CD4-positive, alpha-beta T cell treated with Interleukin-10 for 1 hour (primary cell): ENCODE measurements at places on chromosomes 3 and 15.

DNA sequence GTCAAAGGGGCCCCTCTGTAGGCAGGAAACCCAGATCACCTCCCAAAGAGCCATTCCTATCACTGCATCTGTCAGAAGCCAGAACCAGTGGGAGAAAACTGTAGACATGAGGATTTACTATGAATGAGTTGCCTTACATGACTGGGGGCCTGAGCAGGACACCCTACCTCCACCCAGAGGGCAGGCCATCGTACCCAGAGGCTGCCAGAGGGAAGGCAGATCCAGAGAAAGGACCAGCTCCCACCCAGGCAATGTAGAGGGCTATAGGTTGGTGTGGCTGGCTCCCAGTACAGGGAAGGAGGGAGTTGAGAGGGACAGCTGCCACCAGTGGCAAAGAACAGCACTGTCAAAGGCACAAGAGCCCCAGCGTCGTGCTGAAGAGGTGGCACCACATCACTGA lies 233.2 kb downstream of the OCA2 start:
- DNase-seq, result no peak

- DNase-seq, result no peak
These were observed 14.6 kb upstream of the MAGEF1 start for GRCh38 chr3:184726497-184726896.

DNA sequence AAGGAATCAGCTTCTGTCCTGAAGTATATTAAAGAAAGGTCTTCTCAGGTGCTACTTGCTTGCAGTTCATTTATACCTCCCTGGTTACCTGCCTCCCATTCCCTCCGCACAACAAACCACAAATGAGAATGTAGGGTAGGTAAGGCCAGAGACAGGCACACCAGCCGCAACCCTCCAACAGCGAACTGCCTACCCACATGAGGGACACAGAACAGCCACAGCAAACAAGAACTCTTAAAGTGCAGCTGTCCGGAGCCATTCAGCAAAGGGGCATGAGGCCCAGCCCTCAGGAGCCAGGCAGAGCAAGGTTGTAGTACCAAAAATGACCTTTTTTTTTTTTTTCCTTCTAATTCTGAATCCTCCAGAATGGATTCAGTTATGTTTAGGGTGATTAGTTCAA lies 52.4 kb downstream of the SPSB4 start:
- no peak for DNase-seq

DNA sequence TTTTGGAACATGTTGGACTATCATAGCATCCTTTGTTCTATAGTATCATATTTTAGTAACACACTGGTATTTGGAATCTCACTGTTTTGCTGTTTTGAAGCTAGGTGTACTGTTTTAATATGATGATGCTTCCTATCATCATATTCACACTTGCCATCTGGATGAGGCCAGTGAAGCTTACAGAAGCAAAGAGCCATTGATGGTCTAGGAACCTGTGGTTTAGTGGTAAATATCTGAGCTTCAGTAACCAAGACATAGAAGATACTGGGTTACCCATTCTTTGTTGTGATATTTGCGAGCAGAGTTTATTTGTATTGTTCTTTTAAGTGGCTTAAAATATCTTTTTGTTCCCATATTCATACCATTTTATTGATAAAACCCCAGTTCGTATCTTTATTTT lies 304.1 kb downstream of the SATB1 start:
- DNase-seq, result no peak

GRCh38 chr3:149299938-149300801 lies 33.3 kb downstream of the TM4SF18 start:
- DNase-seq, result no peak

- no peak for DNase-seq
These were observed 1.4 kb upstream of the ISLR2 start for GRCh38 chr15:74128785-74129585.

GRCh38 chr15:39124155-39124552 lies 456.7 kb upstream of the THBS1 start:
- no peak for DNase-seq

- no peak for DNase-seq
These were observed 23.4 kb upstream of the TMEM115 start for GRCh38 chr3:50382722-50383121.

DNA sequence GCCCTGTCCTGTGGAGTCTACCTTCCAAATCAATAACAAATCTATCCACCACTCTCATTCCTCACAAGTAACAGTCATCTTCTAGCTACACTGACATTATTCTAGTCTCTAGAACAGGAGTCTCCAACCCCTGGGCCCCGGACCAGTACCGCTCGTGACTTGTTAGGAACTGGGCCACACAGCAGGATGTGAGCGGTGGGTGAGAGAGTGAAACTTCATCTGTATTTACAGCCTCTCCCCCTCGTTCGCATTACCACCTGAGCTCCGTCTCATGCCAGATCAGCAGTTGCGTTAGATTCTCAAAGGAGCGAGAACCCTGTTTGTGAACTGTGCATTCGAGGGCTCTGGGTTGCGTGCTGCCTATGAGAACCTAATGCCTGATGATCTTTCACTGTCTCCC lies 31.9 kb downstream of the ROBO2 start:
- DNase-seq, result no peak

DNA sequence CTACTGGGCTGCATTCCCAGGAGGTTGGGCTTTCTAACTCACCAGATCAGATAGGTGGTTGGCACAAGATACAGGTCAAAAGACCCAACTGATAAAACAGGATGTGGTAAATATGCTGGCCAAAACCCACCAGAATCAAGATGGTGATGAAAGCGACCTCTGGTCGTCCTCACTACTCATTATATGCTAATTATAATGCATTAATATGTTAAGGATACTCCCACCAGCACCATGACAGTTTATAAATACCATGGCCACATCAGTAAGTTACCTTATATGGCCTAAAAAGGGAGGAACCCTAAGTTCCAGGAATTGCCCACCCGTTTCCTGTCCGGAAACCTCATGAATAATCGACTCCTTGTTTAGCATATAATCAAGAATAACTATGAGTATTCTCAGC lies 31.6 kb downstream of the CFAP44 start:
- DNase-seq, result no peak

DNA sequence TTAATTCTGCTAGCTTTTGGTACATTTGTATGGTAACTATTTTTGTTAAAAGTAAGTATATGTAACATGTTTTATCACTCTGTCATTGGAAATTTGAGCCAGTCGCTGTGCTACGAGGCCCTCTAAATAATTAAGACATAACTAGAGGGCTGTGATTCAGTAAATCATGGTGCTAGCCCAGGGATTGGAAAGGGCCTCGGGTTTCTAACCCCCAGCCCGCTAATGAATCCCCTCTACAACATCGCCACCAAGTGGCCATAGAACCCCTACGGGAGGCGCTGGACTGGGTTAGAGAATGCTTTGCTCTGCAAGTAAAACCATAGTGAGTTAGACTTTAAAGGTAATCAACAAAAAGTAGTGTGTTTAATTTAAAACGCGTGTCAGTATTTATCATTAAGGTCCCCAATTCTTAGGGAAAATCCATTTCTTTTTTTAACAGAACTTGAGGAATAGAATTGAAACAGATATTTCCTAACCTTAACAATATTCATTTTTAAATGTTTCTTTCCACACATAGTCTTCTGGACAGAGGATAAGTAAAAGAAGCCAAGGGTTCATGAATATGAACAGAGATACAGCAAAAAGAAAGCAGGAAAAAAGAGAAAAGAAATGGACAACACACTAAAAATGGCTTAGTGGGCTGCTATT lies 744.7 kb downstream of the EPHA3 start:
- no peak for DNase-seq

DNA sequence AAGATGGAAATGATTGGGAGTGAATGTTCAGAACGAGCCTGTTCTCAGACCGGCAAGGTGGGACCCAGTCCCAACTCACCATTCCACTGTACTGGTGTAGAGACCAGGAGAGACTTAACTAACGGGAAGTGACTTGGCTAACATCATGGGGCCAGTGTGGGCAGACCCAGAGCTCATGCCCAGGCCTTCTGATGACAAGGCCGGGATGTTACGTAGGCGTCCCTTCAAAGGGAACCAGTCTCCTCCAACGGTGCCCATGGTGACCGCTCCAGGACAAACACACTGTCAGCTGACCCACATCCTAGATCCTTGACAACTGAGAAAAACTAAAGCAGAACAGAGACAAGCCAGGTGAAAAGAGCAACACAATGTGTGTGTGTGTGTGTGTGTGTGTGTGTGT lies 128.4 kb upstream of the HACD2 start:
- no peak for DNase-seq

DNA sequence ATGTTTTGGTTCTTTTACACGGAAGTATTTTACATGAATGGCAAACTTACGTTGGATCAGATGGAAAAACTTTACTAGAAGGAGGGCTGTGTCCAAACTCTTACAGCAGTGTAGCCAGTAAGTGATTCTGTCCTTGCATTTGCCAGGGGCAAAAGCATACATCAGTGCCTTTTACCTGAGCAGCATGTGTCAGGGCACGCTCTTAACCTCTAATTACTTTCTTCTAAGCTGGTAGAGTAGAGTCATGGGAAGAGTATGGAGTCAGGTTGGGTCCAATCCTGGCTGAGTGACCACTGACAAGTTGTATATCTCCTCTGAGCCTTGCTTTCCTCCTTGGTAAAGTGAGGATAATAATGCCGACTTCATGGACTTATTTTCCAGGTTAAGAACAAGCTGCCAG lies 47.1 kb downstream of the RYR3 start:
- DNase-seq, result no peak

DNA sequence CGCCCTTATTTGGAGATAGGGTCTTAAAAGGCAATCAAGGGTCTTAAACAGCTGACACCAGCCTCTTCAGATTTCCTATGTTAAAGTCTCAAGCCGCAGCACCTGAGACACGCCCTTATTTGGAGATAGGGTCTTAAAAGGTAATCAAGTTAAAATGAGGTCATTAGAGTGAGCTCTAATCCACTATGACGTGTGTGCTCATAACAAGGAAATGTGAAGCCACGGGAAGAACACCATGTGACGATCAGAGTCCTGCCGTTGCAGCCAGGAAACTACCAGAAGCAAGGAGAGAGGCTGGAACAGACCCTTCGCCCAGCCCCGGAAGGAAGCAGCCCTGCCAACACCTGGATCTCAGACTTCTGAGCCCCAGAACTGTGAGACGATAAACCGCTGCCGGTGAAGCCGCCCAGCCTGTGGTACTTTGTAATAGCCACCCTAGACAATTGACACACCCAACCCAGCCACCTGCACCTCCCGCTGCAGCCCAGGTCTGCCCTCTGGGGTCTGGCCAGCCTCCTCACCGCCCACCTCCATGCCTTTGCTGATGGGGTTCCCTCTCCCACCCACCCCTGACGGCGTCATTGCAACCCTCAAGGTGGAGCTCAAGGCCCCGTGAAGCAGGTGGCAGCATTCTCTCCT lies 137.9 kb downstream of the MEGF11 start:
- DNase-seq, result peak; percentile 67

GRCh38 chr15:75452364-75452864 lies 924 bp upstream of the SIN3A start:
- DNase-seq, result peak; percentile 85

DNA sequence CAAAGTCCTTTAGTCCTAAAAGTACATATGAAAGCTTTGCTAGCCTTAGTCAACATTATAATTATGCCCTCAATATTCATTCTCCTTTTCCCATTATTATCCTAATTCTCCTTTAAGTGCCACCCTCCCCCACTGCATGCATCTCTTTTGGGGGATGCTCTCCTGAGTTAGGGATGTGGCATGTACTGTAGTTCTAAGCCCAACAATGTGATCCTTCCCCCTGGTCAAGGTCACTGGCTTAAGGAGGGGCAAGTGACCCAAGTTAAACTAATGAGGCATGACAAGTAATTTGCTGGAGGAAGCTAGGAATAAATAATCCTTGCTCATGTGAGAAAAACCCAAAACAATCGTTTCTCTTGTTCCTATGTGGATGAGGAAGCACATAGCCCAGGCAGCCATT lies 343.9 kb upstream of the SUCLG2 start:
- DNase-seq, result no peak

GRCh38 chr3:8197384-8197783 lies 304.2 kb upstream of the LMCD1 start:
- DNase-seq, result no peak

DNA sequence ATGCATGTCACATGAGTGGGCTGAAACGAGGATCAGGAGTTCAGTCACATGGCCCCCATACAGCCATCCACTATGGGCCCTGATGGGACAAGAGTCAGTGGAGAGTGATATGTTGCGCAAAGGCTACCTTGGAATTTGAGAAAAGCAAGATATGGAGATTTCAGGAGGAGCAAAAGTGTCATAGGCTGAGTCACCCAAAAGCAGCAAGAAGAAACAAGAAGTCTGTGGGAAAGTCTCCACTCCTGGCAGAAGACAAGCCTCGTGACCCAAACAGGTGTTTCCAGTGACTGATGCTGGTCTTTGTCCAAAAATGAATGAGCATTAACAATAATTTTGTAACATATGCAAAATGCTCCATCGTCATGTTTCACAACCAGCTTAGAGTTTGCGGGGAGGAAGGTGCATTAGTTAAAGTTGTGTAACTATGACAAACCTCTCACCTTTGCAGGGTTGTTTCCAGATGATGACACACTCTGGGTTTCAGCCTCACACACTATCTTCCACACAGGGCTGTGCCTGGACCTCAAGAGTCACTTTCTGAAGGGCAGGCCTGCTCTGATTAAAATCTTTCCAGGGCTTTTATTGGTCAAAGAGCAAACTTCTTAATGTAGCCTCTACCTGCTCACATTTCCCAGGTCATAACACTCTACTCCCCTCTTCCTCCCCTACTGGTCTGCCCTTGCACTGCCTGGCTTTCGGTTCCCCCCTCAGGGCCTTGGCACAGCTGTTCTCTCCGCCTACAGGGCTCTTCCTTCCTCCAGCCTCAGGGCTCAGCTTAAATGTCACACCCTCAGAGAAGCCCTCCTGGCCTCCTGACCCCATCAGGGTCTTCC lies 3.9 kb upstream of the DNASE1L3 start:
- peak; percentile 10 for DNase-seq

DNA sequence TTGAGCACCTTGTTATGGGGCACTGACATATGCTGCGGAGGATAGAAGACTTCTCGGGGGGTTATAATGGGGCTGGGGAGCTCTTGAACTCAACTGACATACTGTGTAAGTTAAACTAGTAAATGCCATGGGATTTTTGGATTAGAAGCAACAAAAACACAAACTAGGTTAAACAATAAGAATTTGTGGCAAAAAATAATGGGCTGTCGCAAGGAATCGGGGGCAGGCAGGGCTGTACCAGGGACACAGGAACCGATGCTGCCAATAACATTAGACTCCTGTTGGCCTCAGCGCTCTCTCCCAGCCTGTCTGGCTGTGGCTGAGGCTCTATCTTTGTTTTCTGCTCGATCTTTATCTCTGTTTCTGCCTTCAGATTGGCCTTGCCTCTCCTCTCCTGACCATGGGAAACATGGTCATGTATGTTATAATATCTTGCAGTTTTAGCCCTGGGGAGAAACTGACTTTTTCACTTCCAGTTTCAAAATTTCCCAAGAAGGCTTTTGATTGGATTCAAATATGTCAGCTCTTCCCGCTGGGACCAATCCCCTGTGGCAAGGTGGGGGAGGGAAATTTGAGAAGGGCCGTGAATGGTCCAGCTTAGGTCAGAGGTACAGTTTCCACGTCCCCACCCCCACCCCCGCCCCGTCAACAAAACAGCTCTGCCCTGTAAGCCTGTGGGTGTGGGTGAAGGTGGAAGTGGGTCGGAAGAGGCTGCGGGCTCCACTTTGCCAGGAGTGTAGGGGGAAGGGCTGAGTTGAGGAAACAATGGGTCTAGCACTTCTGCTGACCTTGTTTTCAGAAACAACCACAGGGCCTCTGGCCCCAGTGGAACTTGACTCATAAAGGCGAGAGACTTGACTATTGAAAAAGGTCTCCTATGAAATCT lies 161.1 kb upstream of the TBL1XR1 start:
- DNase-seq, result peak; percentile 82
